Pulmonary artery endothelial cell (primary cell): ENCODE measurements at places on chromosomes 5 and 9. TPM values are rescaled to one million over a fixed set of nuclear protein-coding genes. Genes with fewer than 3 reads are reported as not detected.

The FOXD4L4 gene
- 0.20 and 0.25 TPM in 2 replicates for total RNA-seq

The SPRY4 gene
- 7.4 and 8.8 TPM in 2 replicates for total RNA-seq

The SLC6A3 gene
- total RNA-seq = not detected in 2 replicates

The FOXD4L6 gene
- total RNA-seq = 0.07 TPM in 1 of 2 replicates, not detected in the other

The XRCC4 gene
- 8.8 and 11.4 TPM in 2 replicates for total RNA-seq

The GMCL2 gene
- total RNA-seq = not detected in 2 replicates

The RANBP3L gene
- not detected in 2 replicates for total RNA-seq

The NOTCH1 gene
- 70.7 and 92.1 TPM in 2 replicates for total RNA-seq

The CCDC192 gene
- not detected in 2 replicates for total RNA-seq

The RUFY1 gene
- total RNA-seq = 46.6 and 51.8 TPM in 2 replicates

The SPINK13 gene
- not detected in 2 replicates for total RNA-seq

The FAM120AOS gene
- total RNA-seq = 32.6 and 32.8 TPM in 2 replicates

The NIPBL gene
- 24.0 and 28.9 TPM in 2 replicates for total RNA-seq

The BAAT gene
- total RNA-seq = under 0.01 TPM in 1 of 2 replicates, not detected in the other

The NUTM2G gene
- total RNA-seq = not detected in 2 replicates

The SOHLH1 gene
- total RNA-seq = not detected in 2 replicates

The RFX3 gene
- total RNA-seq = 2.8 and 7.2 TPM in 2 replicates
